ENCODE measurements at places on chromosomes 5 and 9.

DNA sequence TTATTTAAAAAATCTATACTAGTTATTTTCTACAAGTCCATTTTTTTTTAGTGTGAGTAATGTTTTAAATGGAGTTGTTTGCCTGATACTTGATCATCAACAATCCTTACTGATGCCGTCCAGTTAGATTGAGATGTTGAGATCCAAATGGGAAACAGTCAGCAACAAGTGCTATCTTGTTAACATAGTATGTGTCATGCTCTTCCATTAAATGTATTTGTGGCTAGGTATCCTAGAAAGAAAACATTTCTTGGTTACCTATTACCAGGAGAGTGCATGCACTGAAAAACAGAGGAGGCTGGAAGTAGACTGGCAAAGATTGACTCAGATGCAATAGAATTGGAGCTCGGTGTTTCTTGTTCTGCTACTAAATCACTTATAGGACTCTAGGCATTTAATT lies 123.4 kb upstream of the MAN2A1 start:
- DNase-seq, result no peak

DNA sequence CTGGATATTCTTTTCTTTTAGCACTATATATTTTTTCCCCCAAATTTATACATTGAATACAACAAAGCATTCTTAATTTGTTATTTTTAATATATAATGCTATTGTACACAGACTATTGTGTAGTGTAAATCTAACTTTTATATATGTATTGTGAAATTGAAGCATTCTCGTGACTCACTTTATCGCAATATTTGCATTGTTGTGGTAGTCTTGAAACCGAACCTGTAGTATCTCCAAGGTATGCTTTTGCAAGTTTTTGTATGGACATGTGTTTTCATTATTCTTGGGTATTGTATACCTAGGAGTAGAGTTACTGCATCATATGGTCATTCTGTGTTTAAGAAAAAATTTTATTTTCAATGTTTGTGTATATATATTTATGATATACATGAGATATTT lies 49.6 kb downstream of the NSD1 start:
- no peak for DNase-seq

- no peak for DNase-seq
These were observed 780.0 kb downstream of the SEMA5A start for GRCh38 chr5:8765886-8766285.

GRCh38 chr9:106929471-106930177 lies 66.7 kb downstream of the ZNF462 start:
- no peak for DNase-seq

GRCh38 chr5:43514471-43514815 lies 505 bp downstream of the C5orf34 start:
- DNase-seq, result no peak

GRCh38 chr9:137719194-137719593 lies 100.4 kb downstream of the EHMT1 start:
- DNase-seq, result no peak

DNA sequence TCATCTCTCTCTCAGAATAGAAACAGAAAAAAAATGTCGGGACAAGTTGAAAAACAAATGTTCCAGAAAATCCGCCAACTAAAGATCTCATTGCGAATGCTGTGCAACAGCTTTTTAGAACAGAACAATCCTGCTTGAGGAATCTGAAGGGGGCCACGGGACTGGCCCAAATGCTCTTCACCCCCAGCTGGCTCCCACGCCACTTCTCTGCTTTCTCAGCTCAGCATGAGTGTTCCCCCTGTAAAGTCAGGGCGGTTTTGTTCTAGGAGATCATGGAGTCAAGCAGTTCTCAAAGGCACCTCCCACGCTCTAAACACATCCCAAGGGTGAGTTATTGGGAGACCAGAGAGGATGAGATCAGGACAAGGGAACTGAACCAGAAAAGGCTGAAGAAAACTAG lies 31.5 kb downstream of the DIRAS2 start:
- DNase-seq, result no peak

- DNase-seq, result no peak
These were observed 637.2 kb upstream of the GRAMD2B start for GRCh38 chr5:125786021-125786420.

GRCh38 chr5:162132348-162132747 lies 64.8 kb downstream of the GABRG2 start:
- no peak for DNase-seq

DNA sequence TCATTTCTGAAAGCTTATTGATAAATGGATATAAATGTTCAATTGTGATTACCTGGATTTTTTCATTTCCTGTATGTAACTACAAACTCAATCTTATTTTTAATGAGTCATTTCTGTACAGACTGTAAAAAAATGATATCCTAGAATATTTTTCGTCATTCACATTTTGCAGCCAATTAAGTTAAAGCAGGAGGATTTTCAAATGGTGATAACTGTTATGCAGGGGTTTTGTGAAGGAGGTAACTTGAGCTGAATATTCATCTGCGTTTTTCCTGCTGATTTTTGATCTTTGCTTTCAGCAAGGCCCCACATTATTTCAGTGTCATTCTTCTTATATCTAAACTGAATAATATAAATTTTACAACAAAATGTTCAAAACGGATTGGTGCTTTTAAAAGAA lies 74.1 kb downstream of the SLF1 start:
- DNase-seq, result no peak

DNA sequence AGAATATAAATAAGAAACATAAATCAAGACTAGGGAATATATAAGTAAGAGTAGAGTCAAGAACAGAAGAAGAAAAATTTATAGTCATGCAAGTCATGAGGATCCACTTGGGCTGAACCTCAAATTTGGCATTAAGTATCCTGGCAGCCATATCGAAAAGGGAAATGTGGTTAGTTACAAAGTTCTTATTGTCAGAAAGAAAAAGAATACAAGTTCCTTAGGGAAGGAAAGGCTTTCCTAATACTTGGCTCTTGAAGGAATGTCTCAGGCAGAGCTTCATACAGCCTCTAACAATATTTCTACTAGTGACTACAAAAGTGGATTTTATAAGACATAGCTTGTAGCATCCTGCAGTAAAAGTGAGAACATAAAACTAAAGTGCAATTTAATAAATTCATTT lies 45.4 kb downstream of the TMEM252 start:
- DNase-seq, result no peak

DNA sequence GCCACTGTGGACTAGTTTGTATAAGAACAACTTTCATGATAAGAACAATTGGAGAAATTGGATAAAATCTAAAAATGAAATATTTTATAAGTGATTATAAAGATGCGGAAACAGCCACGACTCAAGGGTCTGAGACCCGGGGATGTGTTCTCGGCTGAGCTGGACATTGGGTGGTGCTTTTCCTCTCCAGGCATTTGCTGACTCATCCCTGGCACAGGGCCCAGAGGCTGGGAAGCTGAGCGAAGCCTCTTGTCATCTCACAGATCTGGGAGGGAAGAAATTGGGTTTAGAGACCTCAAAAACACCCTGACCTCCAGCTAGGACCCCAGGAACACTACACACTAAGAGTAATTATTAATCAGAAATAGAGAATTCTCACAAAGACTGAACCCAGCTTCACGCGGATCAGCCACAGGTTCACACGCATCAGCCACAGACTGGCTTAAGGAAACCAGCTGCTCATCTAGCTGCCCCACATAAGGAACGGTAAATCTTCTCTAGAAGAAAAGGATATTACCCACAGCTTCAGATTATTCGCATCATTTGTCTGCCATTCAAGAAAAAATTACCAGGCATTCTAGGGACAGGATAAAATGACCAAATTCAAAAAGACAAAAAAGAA lies 2.8 kb upstream of the OR2V1 start:
- DNase-seq, result no peak

DNA sequence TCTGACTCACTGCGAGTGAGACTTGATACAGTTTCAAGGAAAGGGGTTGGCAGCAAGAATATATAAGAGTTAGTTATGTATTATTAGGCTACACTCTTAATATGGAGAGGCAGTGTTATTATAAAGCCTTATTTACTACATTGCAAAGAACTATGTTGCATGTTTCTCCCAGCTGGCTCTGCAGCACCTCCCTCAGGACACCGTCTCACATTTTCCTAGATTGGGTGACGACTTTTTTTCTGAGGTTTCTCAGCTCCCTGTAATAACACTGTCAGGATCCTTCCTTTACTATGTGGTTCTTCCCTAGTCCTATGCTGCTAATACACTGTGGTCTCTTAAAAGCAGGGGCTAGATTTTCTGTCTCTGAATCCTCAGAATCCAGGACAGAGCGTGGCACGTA lies 153.7 kb downstream of the INSYN2B start:
- DNase-seq, result no peak

DNA sequence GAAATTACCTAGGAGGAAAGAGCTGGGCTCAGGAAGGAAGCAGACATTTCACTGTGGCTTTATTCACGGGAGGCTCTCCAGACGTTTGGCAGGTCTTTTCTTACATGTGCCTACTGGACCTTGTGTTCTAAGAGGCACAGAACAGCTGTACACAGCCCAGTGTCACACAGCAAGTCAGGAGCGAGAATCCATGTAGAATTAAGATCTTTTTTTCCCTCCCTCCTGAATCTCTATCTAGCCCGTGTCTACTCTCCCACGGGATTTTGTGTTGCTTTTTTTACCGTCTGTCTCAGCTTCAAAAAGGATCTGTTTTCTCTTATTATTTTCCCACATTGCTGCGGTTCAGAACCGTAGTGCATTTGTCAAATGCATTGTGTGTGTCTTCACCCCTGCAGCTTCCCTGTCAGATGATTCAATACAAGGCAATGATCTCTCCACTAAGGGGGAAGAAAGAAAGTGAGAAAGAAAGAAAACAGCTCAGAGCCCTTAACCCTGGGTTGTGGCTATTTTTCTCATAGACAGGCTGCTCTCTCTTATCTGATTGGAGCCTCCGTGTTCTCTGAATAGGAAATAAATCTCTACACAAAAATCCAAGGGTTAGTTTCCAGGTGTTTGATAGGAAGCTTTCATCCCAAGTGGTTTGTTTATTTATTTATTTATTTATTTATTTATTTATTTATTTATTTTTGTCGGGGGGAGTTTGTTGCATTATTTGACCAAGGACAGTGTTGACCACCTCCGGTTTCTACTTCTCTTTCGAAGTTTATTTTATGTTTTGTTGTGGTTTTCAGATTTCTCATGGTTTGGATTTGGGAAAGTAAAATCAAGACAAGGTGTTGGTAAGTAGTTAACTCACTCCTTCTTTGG lies 191.0 kb downstream of the NTRK2 start:
- no peak for DNase-seq

DNA sequence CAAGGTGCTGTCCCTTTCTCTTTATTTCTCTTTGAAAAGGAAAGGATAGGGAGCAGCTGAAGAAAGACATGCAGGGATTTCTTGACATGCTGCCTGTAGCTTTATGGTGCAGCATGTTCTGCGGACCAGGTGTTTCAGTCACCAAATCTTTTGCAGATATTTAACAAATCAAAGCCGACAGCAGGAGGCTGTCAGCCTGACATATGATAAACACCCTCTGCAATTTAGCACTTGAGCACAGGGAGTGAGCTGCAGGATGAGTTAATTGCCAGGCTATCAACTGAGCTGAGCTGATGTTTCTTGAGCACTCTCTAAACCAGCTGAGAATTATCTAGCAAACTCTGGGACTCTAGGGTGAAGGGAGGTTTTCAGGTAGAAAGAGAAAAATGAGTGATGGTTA lies 212.8 kb upstream of the ATP10B start:
- no peak for DNase-seq

DNA sequence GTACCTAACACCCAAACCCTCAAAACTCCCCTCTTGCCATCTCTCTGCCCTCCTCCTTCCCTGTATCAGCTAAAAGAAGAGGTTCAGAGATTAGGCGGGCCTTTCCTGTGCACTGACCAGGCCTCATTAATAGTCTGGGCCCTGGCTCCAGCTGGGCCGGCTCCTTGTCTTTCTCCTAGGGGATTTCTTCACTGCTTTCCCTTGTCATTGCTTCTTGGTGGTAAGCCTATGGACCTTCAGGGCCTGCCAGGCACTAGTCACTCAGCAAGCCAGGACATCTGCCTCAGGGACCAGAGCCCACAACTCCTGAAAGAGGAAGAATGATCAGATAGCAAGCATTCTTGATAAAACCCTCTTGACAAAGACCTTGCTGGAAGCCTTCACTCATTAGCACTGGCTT lies 50.9 kb downstream of the MRRF start:
- no peak for DNase-seq

- DNase-seq, result no peak
These were observed 14.8 kb upstream of the SLC25A51 start for GRCh38 chr9:37918665-37919170.

DNA sequence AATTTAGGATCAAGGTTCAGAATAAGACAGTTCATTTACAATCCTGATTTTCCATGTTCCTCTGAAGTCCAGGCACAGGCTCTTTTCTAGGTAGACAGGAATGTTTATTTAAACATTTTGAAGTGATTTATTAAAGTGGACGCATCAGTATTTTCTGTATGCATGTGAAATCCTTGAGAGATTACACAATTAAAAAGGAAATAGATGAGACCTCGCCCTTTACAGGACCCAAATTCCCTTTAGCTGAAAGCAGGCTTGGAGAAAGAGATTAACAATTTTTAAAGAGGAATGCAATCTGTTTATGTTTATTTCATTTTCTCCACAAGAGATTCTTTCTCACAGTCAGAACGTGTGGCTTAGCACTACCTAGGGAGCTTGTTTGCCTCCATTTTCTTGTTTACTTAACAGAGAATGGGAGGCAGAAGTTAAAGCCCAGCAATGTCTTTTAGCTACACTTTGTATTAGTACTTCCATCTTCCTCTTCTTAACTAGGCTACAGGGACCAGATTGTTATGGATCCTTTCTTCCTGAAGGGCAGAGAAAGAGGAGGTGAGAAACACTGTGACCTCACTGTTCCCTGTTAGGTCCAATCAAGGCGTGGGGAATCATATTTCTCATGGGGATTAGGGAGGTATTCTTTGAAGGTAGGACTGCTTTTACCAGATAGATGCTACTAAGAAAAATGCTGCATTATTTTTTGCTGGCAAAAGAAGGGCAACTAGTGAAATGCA lies 416.0 kb downstream of the SH3GL2 start:
- DNase-seq, result no peak

GRCh38 chr5:67983251-67984110 lies 232.1 kb upstream of the PIK3R1 start:
- DNase-seq, result no peak

DNA sequence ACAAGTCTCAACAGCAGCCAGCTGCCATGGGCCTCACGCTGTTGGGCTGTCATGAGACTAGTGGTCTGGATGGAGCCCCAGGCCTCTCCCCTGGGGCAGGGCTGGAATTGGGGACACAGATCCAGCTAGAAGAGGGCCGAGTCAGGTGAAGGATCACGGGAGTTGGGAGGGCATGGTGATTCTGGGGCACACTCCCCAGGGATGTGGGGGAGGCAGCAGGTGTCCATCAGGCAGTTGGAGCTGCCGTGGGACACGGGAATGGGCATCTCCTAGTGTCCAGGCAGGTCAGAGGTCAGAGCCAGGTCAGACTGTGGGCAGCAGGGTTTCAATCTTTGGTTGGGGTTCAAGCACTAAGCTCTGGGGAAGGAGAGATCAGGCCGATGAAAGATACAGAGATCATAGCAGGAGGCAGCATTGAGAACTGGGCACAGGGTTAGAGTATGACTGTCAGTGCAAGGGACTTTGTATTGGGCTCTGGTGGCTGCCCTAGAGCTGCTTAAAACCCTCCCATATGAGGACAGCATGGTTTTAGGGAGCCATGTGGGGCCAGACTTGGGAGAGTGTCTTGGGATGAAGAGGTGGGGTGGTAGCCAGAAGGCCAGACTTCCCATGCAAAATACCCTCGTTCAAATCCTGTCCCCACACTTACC lies 59.2 kb downstream of the ARHGEF37 start:
- DNase-seq, result no peak

Measured in stimulated activated CD4-positive, alpha-beta T cell treated with anti-CD3 and anti-CD28 coated beads, Interleukin-1b, Interleukin-23, amount 100 ng/mL, for 4 hours (primary cell).